Stimulated activated CD8-positive, alpha-beta memory T cell treated with anti-CD3 and anti-CD28 coated beads, Interleukin-4, amount 100 ng/mL, for 4 hours (primary cell): ENCODE measurements at places on chromosomes 3 and 15.

DNA sequence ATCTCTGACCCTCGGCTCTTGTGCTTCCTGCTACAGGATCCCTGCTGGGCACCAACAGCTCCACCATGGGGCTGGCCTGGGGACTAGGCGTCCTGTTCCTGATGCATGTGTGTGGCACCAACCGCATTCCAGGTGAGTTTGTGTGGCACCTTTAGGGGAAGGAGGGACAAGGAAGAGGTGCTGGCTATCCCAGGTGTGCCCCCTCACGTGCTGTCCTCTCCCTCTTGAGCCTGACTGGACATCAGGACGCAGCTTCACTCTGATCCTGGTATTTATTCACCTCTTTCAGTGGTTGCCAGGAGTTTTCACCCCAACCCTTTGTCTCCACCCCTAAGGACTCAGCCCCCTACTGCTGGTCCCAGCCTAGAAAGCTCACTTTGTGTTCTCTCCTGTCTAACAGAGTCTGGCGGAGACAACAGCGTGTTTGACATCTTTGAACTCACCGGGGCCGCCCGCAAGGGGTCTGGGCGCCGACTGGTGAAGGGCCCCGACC lies 960 bp downstream of the THBS1 start:
- DNase-seq, result no peak

DNA sequence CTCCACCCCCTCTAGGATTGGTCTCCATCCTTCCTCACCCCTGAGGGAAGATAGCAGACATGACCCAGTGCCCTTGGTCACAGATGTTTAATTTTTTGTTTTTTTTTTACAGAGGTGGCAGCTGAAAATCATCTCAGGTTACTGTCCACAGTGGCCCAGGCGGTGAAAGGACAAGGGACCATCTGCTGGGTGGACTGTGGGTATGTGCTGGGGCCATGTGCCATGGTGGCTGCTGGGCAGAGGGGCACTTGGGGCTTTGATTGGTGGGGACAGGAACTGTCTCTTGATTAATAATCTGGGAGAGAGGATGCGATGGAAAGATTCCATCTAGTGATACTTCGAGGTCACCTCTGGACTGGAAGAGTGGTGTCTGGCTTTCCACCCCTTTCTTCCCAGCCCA lies 25.4 kb downstream of the PDIA5 start:
- DNase-seq, result no peak

DNA sequence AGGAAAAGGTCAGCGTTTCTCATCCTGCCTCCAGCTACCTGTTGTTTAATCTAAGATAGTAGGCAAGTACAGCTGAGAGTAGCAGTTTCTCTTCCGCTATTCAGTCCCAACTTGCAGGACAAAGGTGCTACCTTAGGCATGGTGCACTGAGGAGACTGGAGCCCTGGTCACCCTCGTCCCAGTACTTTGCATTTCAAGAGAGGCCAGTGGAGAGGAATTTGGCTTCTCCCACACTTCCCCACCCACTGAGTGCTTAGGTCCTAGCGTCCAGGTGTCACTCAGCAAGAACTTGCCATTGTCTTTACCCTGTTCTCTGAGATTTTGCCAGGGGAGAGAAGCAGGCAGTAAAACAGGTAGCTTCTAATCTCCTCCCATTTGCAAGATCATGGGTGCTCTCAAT lies 12.5 kb upstream of the RPN1 start:
- DNase-seq, result no peak

DNA sequence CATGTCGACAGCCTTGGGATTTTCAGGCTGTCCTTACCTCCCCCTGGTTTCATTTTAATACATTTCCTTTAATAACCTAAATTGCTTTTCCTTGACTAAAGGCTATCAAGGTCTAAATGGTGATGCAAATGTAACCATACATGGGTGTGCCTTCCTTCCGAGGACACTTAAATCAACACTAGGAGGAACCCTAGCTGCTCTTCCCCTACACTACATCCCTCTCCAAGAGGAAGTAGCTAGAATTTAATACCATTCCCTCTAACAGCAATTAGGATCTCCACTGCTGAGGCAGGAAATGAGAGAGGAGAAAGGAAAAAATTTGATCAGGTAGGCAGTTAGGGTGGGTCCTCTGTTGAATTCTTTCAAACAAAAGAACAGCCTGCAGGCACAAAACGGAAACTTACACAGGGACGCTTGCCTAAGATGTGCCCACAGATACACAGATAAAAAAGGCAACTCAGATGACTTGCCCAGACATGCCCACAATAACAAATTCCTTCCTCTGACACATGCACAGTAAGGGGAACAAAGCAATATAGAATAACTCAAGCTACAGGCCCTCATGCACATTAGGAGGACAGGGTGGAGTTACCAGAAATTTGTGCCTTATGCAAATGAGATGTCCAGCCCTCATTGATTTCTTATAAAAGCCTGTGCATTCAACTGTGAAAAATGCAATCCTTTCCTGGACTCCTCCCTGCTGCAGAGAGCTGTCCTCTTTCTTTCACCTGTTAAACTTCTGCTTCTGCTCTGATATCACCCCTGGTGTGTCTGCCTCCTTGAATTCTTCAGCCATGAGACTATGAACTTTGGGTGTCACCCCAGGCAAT lies 1024.4 kb upstream of the CADM2 start:
- no peak for DNase-seq

- no peak for DNase-seq
Measured at GRCh38 chr15:94290730-94291129, 59.4 kb downstream of the MCTP2 start.

GRCh38 chr3:7520059-7520458 lies 659.1 kb downstream of the GRM7 start:
- DNase-seq, result no peak
